ENCODE measurements at places on chromosomes 1 and 21.

- no peak overlapping the region for H3K4me3 ChIP-seq
- H3K36me3 ChIP-seq: no peaks in the 10 kb centered on the region
- no peak overlapping the region for H3K27ac ChIP-seq
- DNase-seq: no peak
- no peaks in the 10 kb centered on the region for H3K27me3 ChIP-seq
Measured at GRCh38 chr1:111378791-111379190, 48.7 kb downstream of the OVGP1 start.

- no peak overlapping the region for H3K4me3 ChIP-seq
- no peaks in the 10 kb centered on the region for H3K36me3 ChIP-seq
- 0 out of 2 replicates have a peak, but pooled peaks cover 1% of the 10 kb centered on the region for H3K4me1 ChIP-seq
- H3K27ac ChIP-seq: no peak overlapping the region
Measured at GRCh38 chr1:7373251-7373650, 397.8 kb upstream of the VAMP3 start.

DNA sequence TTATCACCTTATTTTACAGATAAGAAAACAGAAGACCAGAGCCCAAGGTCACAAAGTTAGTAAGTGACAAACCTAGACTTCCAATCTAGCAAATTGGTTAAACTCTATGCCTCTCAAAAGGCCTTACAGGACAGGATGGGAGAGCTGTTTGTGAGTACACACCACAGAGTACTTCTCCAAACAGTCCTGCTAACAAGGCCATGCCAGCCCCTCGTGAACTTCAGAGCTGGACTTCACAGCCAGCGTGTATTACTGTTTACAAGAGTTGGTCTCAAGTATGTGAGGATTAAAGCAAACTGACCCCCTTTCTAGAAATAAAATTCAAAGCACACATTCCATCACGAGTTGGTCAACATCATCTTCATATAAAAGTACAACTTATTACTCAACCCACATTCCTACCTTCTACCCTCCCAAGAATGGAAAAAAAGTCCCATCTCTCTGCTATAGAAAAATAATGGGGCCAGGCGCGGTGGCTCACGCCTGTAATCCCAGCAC, 19.8 kb upstream of the UBR4 start:
- DNase-seq: no peak
- H3K4me1 ChIP-seq: no peaks in the 10 kb centered on the region
- no peak overlapping the region for H3K4me3 ChIP-seq

DNA sequence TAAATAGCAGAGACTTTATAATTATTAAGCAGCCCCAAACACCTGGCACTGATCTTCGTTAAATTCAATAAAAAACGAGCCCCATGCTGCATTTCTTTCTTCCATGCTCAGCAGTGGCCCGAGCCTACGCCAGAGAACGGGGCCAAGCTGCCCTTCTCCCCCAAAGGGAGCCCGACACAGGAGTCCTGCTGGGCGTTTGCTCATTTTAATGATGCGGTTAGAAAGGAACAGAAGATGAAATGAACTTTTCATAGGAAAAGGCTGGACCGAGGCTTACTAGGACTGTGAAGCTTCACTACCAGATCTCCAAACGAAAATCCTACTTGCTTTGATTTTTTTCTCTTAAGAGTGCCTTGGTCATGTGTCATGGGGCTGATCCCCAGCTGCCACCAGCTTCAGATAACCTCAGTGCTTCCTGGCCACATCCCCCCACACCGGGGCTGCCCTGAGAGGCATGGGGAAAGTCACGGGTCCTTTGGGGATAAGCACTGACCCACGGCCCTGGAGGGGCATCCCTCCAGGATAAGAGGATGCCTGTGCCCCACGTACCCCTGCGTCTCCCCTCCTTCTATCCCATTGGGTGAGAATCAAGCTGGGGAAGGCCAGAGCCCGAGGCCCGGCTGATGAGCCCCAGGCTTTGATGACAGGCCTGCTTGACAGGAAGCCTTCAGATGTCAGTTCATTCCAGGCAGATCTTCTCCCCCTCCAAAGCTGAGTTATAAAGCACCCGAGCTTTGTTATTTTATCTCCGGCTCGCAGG, 34.2 kb downstream of the PGBD5 start:
- no peak for DNase-seq
- H3K27me3 ChIP-seq: no peaks in the 10 kb centered on the region
- H3K27ac ChIP-seq: no peak overlapping the region

- H3K4me3 ChIP-seq: no peak overlapping the region
- H3K27me3 ChIP-seq: no peaks in the 10 kb centered on the region
- no peak for DNase-seq
- no peaks in the 10 kb centered on the region for H3K36me3 ChIP-seq
- no peak overlapping the region for H3K27ac ChIP-seq
Measured at GRCh38 chr1:44059664-44060355, 28.5 kb upstream of the SLC6A9 start.
